ENCODE measurements at places on chromosomes 3 and 15. TPM values are rescaled to one million over a fixed set of nuclear protein-coding genes. Genes with fewer than 3 reads are reported as not detected.

- no peak for DNase-seq
Measured at GRCh38 chr3:15300323-15301078, 31.9 kb downstream of the SH3BP5 start.

DNA sequence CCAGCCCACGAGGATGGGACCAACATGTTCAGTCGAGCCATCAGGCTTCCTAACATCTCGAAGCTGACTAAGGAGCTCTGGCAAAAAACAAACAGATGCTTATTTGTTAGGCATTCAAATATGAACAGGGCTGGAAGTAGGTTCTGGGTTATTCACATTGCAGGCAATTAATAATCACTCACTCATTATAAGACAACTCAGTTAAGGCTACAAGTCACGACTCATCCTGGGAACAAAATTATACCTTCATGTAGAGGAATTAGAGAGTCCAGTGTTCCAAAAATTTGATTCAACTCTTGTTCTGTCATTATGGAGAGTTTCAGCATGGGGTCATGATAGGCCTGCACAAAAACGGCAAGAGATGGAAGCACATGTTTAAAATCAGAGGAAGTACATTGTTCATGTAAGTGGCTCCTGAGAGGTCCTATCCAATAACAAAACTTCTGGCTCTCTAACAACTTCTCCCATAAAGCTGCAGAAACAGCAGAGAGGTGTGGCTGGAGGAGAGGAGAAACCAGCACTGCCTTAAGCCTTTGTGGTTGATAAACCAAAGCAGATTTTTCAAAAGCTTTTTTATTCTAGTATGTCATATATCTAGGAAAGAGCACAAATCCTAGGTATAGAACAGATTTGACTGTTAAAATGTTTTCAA is 50.6 kb downstream of the ARHGEF3 start:
- no peak for DNase-seq

DNA sequence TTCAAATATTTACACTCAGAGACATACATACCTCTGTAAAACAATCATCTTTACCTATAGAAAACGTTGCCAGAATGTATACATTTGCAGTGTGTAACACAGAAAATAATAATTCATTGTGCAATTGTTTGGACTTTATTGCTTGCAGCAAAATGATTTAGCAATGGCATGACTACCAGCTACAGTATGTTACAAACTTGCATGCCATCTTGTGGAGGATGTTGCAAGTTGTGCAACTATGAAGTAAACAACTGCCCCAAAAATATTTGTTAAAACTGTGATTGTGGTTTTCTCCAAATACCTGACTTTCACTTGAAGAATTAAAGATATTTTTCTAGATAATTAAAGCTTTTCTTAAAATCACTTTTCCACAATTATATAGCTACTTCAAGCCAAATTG is 27.1 kb upstream of the C3orf49 start:
- DNase-seq, result no peak

UCN2 gene
- not detected for total RNA-seq

DNA sequence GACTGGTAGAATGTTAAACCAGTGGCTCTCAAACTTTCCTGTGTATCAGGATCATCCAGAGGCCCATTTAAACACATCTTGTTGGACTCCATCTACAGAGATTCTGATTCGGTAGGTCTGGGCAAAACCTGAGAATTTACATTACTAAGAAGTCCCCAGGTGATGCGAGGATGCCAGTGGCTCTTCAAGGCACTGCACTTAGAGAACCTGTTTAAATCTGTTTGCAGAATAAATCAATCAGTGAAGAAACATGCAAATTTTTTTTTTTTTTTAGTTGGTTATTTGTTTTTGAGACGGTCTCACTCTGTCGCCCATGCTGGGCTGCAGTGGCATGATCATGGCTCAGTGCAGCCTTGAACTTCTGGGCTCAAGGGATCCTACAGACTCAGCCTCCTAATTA is 117.7 kb upstream of the WNT5A start:
- DNase-seq, result no peak

- no peak for DNase-seq
Measured at GRCh38 chr3:100662113-100662823, 47.0 kb upstream of the TFG start.

DNA sequence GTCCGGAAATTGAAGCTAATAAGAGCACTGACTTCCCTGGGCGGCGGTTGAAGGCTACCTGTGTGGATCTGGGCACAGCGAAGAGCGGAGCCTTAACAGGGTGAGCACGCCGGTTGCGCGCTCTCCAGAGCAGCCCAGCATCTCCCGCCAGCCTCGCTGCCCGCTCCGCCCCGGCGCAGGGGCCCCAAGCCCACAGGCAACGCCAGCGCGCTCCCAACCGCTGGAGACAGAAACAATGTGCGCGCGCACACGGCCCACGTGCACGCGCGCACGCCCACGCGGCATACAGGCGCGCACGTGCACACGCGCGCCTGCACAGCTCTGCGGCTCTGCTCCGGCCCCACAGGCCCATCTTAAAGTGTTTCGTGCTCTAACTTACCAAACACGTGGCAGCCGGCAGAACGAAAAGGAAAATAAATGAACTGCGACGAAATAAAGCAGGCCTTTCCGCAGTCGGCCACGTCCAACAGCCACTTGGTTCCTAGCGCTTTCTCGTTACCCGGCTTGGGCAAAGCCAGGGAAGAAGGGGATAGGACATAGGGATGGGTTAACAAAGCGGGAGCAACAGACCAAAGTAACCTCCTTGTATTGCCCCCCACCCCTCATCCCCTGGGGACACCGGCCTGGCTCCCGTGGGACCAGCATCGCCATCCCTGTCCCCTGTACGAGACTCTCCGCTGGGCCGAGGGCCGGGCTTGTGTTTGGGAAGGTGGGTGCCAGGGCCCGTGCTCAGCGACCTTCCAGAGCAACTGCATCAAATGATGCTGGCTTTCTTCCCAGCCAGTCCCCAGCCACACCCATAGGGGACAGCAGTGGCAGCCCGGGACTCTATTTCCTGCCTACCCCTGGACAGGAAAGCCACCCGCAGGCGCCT is 203.7 kb downstream of the ABHD5 start:
- DNase-seq, result no peak

GRCh38 chr3:128517648-128518047 is 24.6 kb upstream of the GATA2 start:
- no peak for DNase-seq

GRCh38 chr3:5297895-5298294 is 110.4 kb downstream of the EDEM1 start:
- no peak for DNase-seq

DNA sequence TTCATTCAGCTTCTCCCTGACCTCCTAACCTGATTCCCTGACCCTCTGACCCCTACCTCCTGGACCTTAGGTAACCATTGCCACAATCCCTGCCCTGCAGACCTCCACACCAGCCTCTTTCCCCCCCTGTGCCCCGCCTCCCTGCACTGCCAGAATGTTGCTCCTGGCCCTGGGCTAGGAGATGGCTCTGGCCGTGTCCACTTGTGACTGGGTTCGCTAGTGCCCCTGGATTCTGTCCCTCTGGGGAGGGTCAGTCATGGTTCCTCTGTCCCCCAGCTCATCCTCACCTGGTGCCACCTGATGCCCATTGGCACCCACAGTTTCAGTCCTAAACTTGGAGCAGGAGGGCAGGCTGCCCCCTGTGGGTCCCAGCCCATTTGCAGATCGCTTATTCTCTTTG is 56.2 kb upstream of the PRR23E start:
- no peak for DNase-seq

- no peak for DNase-seq
Measured at GRCh38 chr15:38254051-38254883, 1.6 kb downstream of the SPRED1 start.

GRCh38 chr15:68795298-68795848 is 25.3 kb downstream of the ANP32A start:
- DNase-seq, result peak; percentile 98

LARP6 gene
- total RNA-seq, result 12.0 TPM

DNA sequence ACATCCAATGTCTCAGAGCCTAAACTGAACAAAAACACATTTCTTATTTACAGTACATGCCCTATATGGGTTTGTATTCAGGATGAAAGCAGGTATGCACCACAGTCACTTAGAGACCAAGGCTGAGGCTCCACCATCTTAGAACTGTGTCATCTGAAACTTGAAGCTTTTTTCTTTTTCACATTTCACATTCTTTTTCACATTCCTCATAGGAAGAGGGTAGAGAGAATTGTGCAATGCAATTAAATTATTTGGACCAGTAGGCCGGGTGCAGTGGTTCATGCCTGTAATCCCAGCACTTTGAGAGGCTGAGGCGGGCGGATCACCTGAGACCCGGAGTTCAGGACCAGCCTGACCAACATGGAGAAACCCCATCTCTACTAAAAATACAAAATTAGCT is 591.0 kb downstream of the MECOM start:
- DNase-seq, result no peak

DNA sequence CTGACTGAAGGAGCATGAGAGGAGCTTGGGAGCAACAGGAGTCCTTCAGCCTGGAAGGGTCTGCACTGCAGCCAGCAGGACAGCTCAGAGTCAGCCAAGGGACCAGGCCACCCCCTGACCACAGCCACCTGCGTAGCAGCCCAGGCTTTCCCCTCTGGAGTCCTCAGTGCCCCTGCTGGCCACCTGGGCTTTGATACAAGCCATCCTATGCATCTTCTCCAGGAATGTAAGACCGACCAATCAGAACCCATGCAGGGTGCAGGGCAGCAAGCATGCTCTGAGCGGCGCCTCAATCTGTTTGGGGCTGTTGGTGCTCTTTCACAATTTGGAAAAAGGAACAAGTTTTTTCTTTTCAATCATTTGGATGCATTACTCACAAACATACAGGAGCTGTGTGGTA is 52.0 kb downstream of the DZIP1L start:
- no peak for DNase-seq

DNA sequence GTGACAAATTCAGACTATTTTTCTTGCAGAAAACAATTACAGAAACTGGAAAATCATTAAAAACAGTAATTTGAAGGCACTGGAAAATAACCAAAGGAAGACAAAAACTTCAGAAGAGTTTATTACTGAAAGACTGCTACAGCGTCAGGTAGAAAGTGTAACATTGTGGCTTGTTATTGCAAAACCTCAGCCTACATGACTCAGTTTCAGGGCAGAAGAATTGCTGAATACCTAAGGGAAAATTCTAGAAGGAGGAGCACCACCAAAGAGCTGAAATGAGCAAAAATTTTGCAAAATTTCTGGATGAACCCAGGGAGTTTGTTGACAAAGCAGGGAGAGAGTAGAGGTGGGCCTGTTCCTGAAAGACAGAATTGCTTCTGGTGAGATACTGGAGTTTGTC is 219.6 kb downstream of the C3orf38 start:
- DNase-seq, result no peak

DNA sequence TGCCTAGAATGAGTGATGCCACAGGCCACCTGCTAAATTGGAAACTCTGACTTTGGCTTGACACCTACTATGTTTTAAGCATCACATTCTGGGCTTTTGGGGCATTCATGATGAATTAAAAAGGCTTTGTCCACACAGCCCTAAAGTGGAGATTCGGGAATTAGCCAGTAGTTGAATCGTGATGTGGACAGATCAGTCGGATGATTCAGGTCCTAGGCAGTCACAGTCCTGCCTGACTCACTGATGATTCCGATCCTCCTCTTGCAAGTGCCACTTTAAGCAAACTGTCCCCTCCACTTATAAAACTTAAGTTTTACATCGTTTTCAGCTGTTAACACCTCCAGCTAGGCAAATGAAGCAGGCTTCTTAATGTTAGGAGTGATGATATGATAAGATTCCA is 75.3 kb downstream of the SYNPR start:
- no peak for DNase-seq

GRCh38 chr3:141335531-141336061 is 32.7 kb upstream of the ZBTB38 start:
- no peak for DNase-seq

CTDSPL gene
- 78.1 TPM for total RNA-seq

- no peak for DNase-seq
Measured at GRCh38 chr3:65992106-65992505, 46.6 kb downstream of the MAGI1 start.

DNA sequence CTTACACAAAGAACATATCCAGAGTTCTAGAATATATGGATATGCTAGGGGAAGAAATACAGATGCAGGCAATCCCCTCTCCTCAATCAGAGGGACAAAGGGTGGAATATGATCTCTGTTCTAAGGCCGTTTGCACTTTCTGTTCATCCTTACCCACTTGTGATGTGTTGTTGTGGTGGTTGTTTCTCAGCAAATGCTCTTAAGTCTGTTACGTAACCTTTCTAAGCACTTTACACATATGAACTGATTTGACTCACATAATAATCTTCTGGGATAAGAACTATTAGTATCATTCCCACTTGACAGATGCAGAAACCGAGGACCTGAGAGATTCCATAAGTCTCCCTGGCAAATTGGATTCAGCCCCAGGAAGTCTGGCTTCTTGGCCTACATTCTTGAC is 40.5 kb downstream of the NGRN start:
- no peak for DNase-seq

DNA sequence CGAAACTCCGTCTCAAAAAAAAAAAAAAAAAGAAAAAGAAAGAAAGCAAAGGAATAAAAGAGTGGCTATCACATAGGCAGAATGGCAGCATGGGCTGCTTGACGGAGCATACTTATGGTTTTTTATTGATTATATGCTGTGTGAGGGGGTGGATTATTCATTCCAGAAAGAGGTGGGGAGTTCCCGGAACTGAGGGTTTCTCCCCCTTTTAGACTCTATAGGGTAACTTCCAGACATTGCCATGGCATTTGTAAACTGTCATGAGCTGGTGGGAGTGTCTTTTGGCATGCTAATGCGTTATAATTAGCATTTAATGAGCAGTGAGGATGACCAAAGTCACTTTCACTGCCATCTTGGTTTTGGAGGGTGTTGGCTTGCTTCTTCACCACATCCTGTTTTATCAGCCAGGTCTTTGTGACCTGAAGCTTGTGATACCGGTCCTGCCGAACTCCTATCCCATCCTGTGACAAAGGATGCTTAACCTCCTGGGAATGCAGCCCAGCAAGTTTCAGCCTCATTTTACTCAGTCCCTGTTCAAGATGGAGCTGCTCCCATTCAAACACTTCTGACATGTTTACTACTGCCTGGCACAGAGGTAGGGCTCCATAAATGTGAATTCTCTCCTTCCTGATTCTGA is 15.8 kb upstream of the ABHD17C start:
- DNase-seq, result peak; percentile 56

- peak; percentile 51 for DNase-seq
Measured at GRCh38 chr15:68589783-68590710, 11.3 kb downstream of the CORO2B start.

WDR93 gene
- total RNA-seq, result 2.1 TPM

DNA sequence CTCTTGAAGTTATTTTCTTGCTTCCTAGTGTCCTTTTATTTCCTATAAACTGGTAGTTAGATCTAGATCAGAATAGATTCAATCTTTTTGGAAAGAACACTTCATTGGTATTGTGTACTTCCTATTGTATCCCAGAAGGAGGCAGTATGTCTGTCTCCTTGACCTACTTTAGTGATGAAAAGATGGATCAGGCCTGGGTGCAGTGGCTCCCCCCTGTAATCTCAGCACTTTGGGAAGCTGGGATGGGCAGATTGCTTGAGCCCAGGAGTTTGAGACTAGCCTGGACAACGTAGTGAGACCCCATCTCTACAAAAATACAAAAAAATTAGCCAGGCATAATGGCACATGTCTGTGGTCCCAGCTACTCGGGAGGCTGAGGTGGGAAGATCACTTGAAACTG is 12.0 kb downstream of the BSN start:
- no peak for DNase-seq

Measured in upper lobe of left lung (tissue), 6 donors.